ENCODE measurements at places on chromosomes 16 and 17. TPM values are rescaled to one million over a fixed set of nuclear protein-coding genes. Genes with fewer than 3 reads are reported as not detected.

The C17orf75 gene
- total RNA-seq, result 7.4 TPM

The CIBAR2 gene
- not detected for total RNA-seq

The OSBPL7 gene
- 42.0 TPM for total RNA-seq

The KIF2B gene
- not detected for total RNA-seq

The LAT gene
- 16.6 TPM for total RNA-seq

The KRTAP1-5 gene
- total RNA-seq, result not detected

The MYCBPAP gene
- total RNA-seq, result 0.53 TPM

The RNF157 gene
- 99.9 TPM for total RNA-seq

The KARS1 gene
- 82.0 TPM for total RNA-seq

The DLG4 gene
- 14.3 TPM for total RNA-seq

The ABR gene
- 405 TPM for total RNA-seq

GRCh38 chr16:79756571-79756970, 156.0 kb upstream of the MAF start:
- H3K36me3 ChIP-seq, result no peaks in the 10 kb centered on the region
- peaks cover 2% of the 10 kb centered on the region for H3K4me1 ChIP-seq
- no peak for DNase-seq
- no peaks in the 10 kb centered on the region for H3K27me3 ChIP-seq
- H3K27ac ChIP-seq, result no peak overlapping the region

GRCh38 chr16:11165894-11166665, 89.9 kb downstream of the SOCS1 start:
- DNase-seq, result no peak
- peaks cover 17% of the 10 kb centered on the region for H3K36me3 ChIP-seq
- H3K27me3 ChIP-seq, result no peaks in the 10 kb centered on the region
- no peak overlapping the region for H3K27ac ChIP-seq
- H3K4me3 ChIP-seq, result no peak overlapping the region
- no peaks in the 10 kb centered on the region for H3K4me1 ChIP-seq

GRCh38 chr16:18965555-18965954, 18.2 kb upstream of the TMC7 start:
- no peak overlapping the region for H3K27ac ChIP-seq
- no peaks in the 10 kb centered on the region for H3K4me1 ChIP-seq
- DNase-seq, result no peak
- H3K36me3 ChIP-seq, result no peaks in the 10 kb centered on the region
- H3K27me3 ChIP-seq, result no peaks in the 10 kb centered on the region

GRCh38 chr17:78122931-78123249, 5.7 kb downstream of the TMC6 start:
- no peaks in the 10 kb centered on the region for H3K36me3 ChIP-seq
- peak overlapping the region; percentile 99 for H3K27ac ChIP-seq
- peaks cover 49% of the 10 kb centered on the region for H3K4me1 ChIP-seq
- H3K27me3 ChIP-seq, result no peaks in the 10 kb centered on the region
- H3K4me3 ChIP-seq, result no peak overlapping the region
- DNase-seq, result no peak

- H3K27ac ChIP-seq, result peak overlapping the region; percentile 60
- no peaks in the 10 kb centered on the region for H3K4me1 ChIP-seq
- no peak for DNase-seq
Measured at GRCh38 chr16:51409001-51409675, 258.1 kb upstream of the SALL1 start.

- no peak overlapping the region for H3K27ac ChIP-seq
- no peaks in the 10 kb centered on the region for H3K36me3 ChIP-seq
- no peak overlapping the region for H3K4me3 ChIP-seq
- no peaks in the 10 kb centered on the region for H3K27me3 ChIP-seq
Measured at GRCh38 chr17:66172691-66173223, 19.2 kb downstream of the CEP112 start.

- H3K27me3 ChIP-seq, result no peaks in the 10 kb centered on the region
- H3K4me1 ChIP-seq, result no peaks in the 10 kb centered on the region
- H3K4me3 ChIP-seq, result no peak overlapping the region
- no peaks in the 10 kb centered on the region for H3K36me3 ChIP-seq
- no peak for DNase-seq
Measured at GRCh38 chr16:76297941-76298340, 20.7 kb downstream of the CNTNAP4 start.

GRCh38 chr16:5349670-5350517, 252.3 kb upstream of the EEF2KMT start:
- no peak for DNase-seq
- no peaks in the 10 kb centered on the region for H3K4me1 ChIP-seq
- no peaks in the 10 kb centered on the region for H3K36me3 ChIP-seq
- H3K27me3 ChIP-seq, result no peaks in the 10 kb centered on the region
- no peak overlapping the region for H3K4me3 ChIP-seq
- no peak overlapping the region for H3K27ac ChIP-seq

DNA sequence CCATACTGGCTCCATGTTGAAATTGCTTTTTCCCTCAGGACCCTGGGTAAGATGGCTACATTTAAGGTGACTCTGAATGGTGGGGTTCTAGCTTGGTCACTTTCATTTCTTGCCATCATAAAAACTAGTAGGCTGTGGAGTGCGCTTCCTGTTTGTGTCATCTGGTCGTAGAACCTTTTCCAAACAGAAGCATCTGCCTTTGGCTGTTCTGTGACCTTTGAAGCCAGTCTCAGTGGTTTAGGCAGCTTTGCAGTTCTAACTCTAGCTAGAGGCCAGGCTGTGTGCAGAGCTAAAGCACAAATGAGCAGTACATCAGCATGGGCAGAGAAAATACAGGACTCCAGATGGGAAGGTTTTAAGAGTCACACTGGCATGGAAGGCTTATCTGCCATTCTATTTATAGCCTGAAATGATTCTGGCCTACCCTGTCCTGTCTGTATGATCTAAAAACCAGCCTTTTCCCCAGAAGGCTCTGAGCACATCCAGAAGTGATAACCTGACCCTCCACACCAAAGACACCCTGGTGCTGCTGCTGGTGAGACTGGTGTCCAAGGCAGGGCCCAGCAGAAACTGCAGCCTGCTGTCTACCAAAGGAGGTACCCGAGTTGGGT, 8.6 kb downstream of the ESRP2 start:
- no peaks in the 10 kb centered on the region for H3K27me3 ChIP-seq
- no peak overlapping the region for H3K27ac ChIP-seq
- H3K4me1 ChIP-seq, result no peaks in the 10 kb centered on the region
- H3K36me3 ChIP-seq, result no peaks in the 10 kb centered on the region

- no peaks in the 10 kb centered on the region for H3K27me3 ChIP-seq
- H3K4me1 ChIP-seq, result peaks cover 24% of the 10 kb centered on the region
- no peaks in the 10 kb centered on the region for H3K36me3 ChIP-seq
- no peak overlapping the region for H3K4me3 ChIP-seq
- DNase-seq, result no peak
- peak overlapping the region; percentile 84 for H3K27ac ChIP-seq
Measured at GRCh38 chr17:17824783-17825614, 11.8 kb downstream of the SREBF1 start.

DNA sequence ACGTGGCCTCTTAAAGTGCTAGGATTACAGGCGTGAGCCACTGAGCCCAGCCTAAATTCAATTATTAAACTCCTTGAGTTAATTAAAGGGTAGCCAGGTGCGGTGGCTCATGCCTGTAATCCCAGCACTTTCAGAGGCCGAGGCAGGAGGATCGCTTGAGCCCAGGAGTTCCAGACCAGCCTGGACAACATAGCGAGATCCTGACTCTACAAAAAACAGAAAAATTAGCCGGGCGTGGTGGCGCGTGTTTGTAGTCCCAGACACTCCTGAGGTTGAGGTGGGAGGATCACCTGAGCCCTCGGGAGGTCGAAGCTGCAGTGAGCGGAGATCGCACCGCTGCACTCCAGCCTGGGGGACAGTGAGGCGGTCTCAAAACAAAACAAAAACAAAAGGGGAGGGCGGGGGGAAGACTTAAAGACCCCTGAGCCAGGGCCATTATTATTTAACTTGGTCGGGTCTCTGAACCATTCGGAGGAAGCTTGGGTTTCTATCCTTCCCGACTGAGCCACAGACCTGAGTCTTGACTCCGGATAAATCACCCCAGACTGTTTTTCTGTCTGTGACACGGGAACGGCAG, 19.5 kb downstream of the BCL7C start:
- H3K27me3 ChIP-seq, result no peaks in the 10 kb centered on the region
- H3K27ac ChIP-seq, result peak overlapping the region; percentile 89

DNA sequence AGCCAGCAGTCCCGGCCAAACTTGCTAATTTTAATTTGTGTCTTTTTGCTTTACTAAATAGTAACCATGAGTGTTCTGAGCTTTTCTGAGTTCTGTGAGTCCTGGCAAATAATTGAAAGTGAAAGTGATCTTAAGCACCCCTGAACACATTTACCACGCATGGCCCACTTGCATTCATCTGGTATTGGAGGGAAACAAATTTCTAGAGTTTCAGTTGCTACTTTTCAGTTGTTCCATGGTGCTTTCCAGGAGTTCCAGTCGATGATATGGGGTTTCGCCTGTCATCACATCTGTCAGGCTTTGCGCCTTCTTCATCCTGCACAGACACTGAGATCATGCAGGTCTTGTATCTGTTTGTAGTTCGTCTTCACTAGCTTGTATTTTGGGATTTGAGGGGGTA, 44.1 kb downstream of the CRLF3 start:
- H3K27ac ChIP-seq, result no peak overlapping the region
- no peak for DNase-seq
- no peak overlapping the region for H3K4me3 ChIP-seq
- H3K27me3 ChIP-seq, result no peaks in the 10 kb centered on the region

DNA sequence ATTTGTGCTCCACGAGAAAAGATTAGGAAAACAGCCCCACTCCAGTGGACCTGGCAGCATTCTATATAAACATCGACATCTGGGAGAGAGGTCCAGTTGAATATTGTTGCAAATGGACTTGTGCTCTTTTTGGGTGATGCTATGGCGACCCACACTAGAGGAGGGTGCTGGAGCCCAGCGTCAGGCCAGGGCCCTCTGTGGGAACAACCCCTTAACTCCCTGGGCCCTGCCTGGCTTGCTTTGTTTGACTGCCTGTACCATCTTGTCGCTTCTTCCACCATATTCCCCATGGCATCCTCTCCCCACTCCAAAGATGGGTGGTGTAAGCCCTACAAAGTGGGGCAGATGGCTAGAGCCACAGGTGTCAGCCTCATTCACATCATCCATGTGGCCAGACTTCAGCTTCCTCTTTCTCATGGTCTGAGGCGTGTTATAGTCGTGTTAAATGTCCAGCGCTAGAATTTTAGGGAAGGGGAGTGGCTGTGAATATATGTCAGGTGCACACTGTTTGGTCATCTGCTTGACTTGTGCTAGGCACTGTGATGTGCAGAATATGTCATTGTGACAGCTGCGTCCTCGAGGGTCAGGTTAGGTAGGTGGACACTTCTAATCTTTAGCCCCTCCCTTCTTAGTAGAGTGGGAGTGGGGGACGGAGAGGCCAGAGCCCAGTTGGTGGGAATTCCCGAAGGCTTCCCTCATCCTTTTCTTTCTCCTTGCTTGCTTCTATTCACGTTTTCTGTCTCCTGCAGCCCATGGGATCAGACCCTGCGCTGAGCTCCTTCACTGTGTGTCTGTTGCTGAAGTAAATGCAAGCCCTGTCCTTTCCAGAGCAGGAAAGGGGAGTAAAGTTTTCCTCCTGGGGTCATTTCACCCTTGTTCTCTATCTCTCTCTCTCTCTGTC, 49.8 kb downstream of the MPRIP start:
- no peaks in the 10 kb centered on the region for H3K4me1 ChIP-seq
- no peaks in the 10 kb centered on the region for H3K27me3 ChIP-seq
- no peak overlapping the region for H3K27ac ChIP-seq
- DNase-seq, result no peak

- DNase-seq, result no peak
- peaks cover 21% of the 10 kb centered on the region for H3K4me1 ChIP-seq
- H3K4me3 ChIP-seq, result no peak overlapping the region
- peak overlapping the region; percentile 99 for H3K27ac ChIP-seq
Measured at GRCh38 chr16:29804020-29804419, 2.3 kb upstream of the MAZ start.

GRCh38 chr16:69143116-69143515, 10.7 kb downstream of the UTP4 start:
- no peak for DNase-seq
- H3K27me3 ChIP-seq, result no peaks in the 10 kb centered on the region
- H3K36me3 ChIP-seq, result no peaks in the 10 kb centered on the region
- no peak overlapping the region for H3K4me3 ChIP-seq

Measured in Peyer's patch (tissue), 4 donors.